ENCODE measurements at places on chromosomes 16 and 17.

GRCh38 chr16:28104404-28104803 is 40.9 kb upstream of the GSG1L start:
- no peak for DNase-seq

DNA sequence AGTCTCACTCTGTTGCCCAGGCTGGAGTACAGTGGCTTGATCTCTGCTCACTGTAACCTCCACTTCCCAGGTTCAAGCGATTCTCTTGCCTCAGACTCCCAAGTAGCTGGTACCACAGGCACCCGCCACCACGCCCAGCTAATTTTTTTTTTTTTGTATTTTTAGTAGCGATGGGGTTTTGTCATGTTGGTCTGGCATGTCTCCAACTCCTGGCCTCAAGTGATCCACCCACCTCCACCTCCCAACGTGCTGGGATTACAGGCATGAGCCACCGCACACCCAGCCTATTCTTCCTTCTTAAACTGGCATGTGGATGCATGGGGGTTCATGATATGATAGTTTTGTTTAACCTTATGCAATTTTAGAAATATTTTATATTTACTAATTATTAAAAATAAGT is 39.4 kb upstream of the VWA3A start:
- no peak for DNase-seq

GRCh38 chr17:21772321-21772720 is 80.0 kb downstream of the KCNJ18 start:
- no peak for DNase-seq

DNA sequence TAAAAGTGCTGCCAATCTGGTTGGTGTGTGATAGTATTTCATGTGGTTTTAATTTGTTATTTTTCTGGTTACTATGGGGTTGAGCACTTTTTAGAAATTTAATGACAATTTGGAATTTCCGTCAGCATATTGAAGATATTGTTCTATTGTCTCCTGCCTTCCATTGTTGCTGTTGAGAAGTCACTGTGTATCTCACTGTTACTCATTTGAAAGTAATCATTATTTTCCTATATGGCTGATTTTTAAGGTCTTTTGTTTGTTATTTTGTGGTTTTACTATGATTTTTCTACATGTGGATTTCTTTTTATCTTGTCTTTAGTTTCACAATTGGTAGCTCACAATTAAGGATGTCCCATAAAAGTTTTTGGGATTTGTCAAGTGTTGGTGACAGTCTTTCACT is 8.2 kb downstream of the KRT26 start:
- no peak for DNase-seq

- no peak for DNase-seq
These were observed 22.3 kb upstream of the SMPD3 start for GRCh38 chr16:68470461-68471150.

DNA sequence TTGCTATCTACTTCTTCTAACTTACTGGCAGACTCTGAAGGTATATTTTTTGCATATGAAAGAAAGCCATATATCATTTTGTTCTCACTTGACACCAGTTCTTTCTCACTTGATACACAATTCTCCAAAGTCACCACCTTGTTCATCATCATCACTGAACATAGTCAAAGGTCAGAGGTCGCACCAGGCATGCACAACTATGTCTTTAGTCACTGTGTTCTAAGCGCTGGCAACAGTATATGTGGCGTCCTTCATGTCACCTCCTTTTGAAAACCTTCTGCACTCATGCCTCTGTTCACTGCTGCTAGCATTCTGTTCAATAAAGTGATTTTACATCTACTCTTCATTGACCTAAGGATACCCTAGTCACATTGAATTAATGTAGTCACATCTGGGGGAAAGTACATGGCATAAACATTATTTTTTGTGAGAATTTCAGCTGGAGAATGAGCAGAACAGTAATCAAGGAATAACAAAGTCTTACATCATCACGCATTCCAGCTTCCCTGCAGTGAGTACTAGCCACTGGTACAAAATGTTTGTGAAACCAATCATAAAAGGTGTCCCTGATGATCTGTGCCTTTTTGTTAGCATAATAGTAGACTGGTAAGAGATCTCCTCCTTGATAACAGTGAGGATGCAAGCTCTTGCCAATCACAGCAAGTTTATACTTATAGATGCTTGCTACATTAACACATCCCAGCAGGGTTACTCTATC is 20.5 kb upstream of the TBX4 start:
- no peak for DNase-seq

GRCh38 chr17:36742267-36743000 is 141.1 kb downstream of the MRM1 start:
- no peak for DNase-seq

DNA sequence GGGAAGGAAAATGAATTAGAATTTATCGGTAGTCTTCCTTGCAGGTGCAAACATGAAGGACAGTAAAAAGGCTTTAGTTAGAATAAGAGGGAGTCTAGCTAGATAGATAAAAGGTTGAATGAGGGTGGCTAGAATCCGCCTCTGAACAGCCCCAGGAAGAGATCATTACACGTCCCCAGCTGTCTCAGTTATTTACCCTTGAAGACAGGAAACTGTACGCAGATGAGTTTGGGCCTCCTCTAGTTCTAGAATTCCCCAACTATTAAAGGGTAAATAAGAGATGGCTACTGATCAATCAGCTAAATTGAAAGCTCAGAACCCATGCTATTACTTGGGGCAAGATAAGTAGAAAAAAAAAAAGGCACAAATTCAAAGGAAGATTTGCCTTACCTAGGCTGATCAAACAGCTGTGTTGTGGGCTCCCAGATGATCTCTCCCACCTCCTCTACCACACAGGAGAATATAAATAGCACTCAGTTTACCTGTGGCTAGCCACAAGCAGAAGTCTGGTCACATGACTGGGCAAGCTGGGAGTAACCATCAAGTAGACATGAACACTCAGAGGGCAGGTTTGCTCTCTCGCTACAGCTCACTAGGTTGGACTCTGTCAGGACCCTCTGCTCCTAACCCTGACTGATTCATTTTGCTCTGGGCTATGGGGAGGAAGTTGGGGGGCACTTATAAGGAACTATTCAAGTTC is 17.0 kb downstream of the FAM117A start:
- no peak for DNase-seq

DNA sequence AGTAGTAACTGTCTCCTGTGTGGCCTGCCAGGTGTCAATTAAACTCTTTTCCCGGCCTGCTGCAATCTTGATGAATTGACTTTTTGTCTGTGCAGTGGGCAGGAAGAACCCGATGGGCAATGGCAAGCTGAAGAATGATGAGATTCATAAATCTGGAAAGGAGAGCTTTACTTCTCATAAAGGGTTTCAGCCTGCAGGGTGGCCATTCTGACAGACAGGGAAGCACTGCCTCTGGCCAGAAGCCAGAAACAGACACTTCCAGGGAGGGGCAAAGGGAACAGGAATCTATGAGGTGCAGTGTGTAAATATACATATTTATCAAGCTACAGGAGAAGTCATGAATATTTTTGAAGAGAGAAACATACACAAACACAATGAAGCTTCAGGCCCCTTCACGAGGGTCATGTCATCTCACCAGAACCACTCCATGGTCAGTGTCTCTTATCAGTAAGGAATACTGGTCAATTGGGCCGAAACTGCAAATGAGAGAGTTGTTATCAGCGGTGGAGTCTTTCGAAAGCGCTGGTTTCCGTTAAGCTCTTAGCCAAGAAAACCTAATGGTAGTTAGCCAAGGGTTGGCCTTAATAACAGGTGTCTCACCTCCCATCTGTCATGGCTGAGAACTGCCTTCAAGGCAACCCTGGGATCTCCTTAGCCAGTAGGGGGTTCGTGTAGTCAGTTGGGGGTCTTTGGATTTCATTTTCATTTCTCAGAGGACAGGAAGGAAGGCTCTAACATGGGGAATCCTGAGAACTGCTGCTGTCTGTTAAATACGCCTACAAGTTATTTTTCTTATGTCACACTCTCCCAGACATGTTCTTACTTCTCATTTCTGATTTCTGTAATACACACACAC is 1.2 kb upstream of the NARF start:
- no peak for DNase-seq

GRCh38 chr17:28216052-28216451 is 102.9 kb upstream of the TMEM97 start:
- no peak for DNase-seq

- no peak for DNase-seq
These were observed 2.1 kb downstream of the PRKCA start for GRCh38 chr17:66304304-66305174.

DNA sequence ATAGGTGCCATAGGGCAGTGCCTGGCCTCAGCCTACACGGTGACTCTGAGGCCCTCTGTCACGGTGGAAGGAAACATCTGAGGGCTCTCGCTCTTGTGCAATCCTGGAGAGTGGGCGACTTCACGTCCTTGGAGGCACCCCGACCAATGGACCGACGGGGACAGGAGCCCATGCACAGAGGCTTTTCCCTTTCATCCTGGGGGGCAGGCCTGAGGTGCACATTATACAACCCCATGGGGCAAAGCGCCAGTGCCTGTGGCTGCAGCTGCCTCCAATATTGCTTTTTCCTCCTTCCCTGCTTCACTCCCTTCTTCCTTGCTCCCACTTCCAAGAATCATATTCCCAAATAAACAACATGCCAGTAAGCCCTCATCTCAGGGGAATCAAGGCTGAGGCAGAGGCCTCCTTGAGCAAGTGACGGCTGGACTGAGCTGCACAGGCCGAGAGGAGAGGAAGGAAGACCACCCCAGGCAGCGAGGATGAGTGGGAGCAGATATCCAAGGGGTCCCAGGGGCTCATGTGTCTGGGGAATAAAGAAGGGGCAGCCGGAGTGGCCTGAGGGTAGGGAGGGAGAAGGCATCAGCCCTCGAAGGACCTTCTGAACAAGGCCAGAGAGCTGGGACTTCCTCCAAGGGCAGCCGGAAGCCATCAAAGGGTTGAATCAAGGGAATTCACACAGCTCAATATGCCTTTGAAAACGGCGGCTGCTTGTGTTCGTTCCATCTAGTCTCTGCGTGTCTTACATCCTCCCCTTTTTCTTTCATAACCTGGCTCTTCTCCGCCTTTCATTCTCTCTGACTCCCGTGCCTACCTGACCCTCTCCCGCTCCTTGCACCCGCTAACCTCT is 42.6 kb upstream of the RPL38 start:
- DNase-seq: no peak

DNA sequence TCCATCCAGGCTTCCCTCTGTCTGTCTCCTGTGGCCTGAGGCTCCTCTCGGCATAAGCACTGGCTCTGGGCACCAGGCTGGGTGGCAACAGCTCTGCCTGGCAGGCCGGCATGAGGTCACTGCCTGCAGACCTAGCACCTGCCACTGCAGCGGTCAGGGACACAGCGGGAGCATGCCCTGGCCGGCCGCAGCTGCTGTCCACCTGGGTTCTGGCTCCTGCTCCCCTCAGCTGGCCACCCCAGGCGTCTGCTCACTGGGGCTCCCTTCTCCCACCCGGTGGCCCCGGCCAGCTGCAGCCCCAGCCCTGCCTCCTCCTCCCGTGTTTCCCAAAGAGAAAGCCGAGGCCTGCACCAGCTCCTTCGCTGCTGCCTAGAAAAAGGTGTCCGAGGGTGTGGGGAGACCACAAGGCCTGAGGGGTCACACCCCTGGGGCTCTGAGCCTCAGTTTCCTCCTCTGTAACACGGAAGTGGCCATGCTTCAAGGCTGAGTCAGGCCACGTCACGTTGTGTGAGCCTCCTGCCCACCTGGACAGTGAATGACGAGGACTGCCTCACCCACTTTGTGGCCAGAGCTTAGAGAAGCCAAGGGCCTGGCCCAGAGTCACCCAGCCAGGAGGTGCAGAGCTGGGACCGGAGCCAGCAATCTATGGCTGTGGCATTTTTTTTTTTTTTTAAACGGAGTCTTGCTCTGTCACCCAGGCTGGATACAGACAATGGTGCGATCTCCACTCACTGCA is 6.7 kb downstream of the NTHL1 start:
- no peak for DNase-seq

DNA sequence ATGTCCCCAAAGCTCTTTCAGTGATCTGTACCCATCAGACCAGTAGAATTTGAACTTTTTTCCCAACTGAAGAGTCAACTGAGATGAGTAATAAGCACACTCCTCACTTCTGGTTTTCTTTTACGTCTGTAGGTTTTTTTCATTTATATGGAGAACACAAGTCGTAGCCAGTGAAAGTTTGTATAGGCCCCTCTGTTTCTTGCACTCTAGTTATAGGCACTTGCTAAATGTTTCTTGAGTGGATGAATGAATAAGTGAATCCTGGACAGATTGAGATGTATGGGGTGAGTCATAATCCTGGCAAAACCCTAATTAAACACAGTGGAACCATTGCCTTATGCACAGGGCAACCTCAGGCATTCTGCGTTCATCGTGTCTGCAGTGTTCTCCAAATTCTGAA is 193.7 kb upstream of the TBX2 start:
- no peak for DNase-seq

DNA sequence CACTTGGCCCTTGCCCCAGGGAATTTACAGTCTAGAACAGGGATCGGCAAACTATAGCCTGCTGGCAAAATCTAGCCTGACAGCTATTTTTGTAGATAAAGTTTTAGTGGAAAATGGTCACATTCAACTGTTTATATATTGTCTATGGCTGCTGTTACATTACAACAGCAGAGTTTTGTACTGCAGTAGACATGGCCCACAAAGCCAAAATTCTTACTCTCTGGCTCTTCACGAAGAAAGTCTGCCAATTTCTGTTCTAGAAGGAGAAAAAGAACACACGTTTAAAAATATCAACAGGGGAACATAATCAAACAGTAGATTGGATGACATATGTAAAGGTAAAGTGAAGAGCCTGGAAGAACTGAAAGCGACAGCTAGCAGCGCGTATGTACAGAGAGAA is 33.2 kb upstream of the CCDC182 start:
- DNase-seq: no peak

DNA sequence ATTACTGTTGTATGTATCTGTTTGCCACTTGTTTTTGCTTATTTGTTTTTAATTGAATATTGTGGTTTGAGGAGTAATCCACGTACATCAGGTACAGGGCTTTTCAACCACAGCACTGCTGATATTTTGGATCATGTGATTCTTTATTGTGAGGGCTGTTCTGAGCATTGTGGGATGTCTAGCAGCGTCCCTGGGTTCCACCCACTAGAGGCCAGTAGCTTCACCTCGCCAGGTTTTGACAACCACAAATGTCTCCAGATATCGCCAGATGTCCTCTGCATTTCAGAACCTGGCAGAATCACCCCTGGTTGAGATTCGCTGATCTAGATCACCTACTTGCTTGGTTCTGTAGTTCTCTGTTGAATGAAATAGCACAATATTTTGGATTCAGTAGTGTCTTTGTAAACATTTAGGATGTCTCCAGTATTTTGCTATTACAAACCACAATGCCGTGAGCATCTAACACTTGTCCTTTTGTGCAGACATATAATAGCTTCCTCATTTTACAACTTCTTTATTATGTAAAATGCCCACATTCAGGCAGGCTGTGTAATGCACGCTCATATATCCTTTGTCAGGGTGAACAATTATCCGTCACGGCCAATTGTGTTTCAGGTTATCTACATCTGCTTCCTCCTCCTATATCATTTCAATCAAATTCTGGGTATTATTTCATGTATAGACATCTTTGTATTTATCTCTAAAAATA is 380.3 kb downstream of the SNX29 start:
- DNase-seq: no peak

GRCh38 chr16:2179107-2179501 is 17.3 kb downstream of the CASKIN1 start:
- no peak for DNase-seq
